ENCODE measurements at places on chromosomes 13 and 19. TPM values are rescaled to one million over a fixed set of nuclear protein-coding genes. Genes with fewer than 3 reads are reported as not detected.

OR10H1 gene
- not detected for total RNA-seq

CGB5 gene
- not detected for total RNA-seq

- no peaks in the 10 kb centered on the region for H3K36me3 ChIP-seq
- H3K4me1 ChIP-seq = no peaks in the 10 kb centered on the region
- no peak for DNase-seq
- H3K27me3 ChIP-seq = peaks cover 79% of the 10 kb centered on the region
Measured at GRCh38 chr19:50460161-50460765, 16.0 kb upstream of the EMC10 start.

DNA sequence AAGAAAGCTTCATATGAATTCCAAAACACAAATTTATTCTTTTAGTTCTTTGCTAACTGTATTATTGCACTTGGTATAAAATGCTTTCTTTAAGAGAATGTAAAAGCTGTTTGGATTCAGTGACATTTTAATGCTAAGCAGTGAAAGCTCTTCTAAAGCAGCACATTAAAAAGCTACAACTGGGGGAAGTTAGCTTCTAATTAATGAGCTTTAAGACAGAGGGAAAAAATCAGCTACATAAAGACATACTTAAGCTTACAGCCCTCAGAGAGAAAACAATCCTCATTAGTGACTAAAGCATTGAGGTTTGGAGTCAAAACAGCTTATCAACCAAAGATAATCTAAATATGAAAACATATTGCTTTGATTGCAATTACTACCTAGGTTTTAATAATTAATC lies 1222.2 kb upstream of the SPRY2 start:
- DNase-seq = no peak
- no peaks in the 10 kb centered on the region for H3K27me3 ChIP-seq
- H3K27ac ChIP-seq = no peak overlapping the region
- no peak overlapping the region for H3K4me3 ChIP-seq
- no peaks in the 10 kb centered on the region for H3K4me1 ChIP-seq
- no peaks in the 10 kb centered on the region for H3K36me3 ChIP-seq
